ENCODE measurements at places on chromosomes 13 and 19.
A peak's percentile ranks its signal among the peaks of the same experiment; 100 is the strongest.

DNA sequence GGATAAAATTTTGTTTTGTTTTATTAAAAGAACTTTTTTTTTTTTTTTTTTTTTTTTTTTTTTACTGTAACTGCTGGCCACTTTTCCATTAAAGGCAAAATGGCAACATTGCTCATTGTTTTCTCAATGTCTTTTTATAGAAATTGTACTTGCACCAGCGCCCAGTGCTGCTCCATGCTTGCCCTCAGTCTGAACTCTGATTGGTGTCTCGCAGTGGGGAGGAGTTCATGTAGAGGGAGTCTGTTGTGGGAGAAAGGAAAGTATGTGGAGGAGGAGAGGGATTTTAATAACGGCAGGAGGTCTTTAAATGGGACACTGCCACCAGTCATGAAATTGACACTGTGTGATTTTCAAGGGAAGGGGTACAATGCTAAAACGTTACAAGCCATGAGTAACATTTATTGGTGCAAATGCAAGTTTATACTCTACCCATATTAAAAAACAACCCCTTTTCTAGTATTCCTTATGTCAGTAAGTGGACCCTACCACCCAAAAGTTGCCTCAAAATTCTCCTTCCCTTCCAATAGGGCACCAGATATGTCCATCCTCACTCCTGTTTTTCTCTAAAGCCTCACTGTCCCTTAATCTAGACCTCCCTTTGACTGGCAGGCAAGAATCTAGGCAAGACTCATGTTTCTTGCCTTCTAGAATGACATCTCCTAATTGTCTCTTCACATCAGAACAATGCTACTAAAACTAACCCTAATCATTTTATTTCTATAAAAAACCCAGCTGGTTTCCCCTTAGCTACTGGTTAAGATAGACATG is 3.2 kb downstream of the RASL11A start:
- DNase-seq, result no peak

GRCh38 chr13:38730332-38730731 is 43.5 kb downstream of the FREM2 start:
- DNase-seq, result no peak

DNA sequence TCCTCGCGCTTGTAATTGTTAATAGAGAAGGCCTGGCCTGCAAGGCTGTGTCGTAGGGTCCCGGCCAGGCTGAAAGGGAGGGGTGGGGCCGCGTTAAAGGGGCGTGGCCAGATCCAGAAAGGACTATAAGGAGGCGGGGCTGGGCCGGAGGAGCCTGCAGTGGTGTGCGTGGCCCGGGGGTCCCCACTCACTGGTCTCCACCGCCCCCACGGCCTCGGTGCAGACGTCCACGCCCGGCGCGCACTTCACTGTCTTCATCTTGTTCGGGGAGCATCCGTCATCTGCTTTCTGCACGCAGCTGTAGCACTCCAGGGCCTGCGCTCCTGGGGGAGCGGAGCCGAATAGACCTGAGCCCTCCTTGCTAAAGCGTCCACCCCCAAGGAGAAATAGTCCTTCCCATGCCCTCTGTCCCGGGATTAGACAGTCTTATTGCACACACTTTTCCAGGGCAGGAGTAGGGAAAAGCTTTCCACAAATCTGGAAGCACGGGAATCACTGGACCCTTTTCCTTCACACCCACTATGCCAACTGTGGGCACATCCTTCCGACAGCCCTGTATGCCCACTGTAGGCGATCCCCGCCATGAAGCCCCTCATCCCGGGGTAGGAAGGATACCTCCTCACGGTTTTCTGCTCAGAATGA is 1.2 kb downstream of the LYPD3 start:
- no peak for DNase-seq

DNA sequence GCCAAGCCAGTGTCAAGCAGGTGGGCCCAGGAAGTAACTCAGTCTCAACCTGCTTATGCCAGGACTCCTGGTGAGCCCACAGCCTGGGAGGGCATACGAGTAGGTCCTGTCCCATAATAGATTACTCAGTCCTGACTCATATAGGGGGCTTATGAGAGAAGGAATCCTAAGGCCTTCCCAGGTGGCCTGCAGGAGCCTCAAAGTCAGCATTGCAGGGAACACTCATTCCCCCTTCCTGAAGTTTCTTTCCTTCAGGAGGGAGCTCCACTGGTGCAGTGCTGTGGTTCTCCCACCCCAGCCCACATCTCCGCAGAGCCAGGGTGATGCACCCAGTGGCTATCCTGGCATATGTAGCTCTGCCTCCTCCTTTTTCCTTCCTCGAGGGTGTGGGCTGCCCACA is 137.3 kb downstream of the ZIC5 start:
- DNase-seq, result no peak

GRCh38 chr13:111280681-111281585 is 39.5 kb upstream of the TEX29 start:
- DNase-seq, result no peak

DNA sequence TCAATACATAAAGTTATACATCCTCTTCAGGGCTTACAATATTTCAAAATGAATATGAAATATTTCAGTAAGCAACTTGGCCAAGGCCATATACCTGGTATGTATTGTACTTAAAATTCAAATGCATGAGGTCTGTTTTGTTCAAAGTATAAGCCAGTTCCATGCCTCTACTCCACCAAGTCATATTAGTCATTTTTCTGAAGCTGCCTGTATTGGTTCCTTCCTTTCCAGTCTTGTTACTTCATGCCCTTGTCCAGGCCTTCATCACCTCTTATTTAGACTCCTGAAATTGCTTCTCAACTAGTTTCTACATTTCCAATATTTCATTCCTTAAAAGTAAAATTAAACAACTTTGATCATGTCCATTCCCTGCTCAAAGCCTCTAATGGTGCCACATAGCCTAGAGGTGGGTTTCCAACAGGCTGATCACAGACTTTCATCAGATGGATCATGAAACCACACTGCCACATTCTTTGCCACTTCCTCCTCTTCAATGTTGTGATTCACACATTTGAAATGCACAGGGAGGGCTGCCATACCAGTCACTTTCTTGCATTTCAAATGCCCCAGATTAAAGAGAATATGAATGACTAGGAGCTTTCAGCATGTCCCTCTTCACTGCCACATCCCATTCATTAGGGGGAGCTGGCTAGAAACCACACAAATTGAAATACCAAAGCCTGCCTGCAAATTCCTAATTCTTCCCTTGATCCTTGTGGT is 424.1 kb upstream of the DACH1 start:
- no peak for DNase-seq

DNA sequence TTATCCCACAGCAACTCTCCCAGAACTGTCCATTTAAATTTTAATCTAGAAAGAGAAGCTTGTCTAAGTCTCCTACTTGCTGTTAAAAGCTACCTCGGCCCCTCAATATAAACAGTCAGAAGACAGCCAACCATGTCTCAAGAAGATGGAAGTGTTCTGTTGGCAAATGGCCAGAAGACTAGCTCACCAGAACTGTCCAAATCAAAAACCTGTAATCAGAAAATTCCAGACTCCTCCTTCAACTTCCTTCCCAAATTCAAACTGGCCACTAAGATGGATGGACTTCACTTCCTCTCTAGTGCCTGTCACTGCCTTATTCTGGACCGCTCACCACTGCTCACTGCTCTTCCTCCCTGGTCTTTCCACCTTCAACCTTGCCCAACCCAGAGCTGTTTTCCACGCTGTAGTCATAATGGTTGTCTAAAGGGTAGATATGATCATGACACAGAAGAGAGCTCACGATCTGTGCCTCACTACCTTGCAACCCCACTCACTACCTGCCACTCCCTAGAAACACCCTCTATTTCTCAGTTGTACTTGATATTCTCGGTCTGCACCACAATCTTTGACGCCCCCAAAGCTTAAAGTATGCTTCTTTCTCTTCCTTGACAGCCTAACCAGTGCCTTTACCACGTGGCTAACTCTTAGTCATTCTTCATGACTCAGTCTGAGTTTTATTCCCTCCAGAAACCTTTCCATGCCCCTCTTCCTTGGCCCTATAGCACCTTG is 9.2 kb downstream of the FGF14 start:
- DNase-seq, result peak; percentile 35

DNA sequence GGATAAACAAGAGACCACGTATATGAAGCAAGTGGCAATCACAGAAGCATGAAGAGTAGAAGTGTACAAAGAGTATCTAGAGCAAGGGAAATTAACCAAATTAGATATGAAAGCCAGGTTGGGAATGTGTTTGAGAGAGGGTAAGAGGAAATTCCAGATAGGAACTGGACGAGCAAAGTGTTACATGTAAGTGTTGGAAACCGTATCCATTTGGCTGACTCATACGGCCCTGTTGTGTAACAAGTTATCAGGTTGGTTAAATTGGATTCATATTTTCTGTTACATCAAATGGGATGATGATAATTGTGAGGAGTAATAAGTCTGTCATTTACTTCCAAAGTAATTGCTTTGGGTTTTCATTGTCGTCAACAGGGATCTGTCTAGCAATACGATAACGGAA is 46.7 kb downstream of the RXFP2 start:
- no peak for DNase-seq

DNA sequence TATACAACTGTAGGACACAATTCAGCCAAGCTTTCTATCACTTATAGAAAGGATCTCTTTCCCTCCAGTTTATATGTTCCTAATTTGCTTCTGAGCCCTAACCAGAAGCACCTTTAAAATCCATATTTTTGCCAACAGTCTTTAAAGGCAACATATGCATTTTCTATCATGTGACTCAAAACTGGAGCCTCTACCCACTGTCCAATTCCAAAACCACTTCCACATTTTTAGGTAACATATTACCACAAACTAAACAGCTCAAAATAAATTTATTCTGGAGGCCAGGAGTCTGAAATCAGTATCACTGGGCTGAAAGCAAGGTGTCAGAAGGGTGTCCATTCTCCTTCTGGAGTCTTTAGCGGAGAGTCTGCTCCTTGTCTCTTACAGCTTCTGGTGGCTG is 15.9 kb upstream of the EFNB2 start:
- DNase-seq, result no peak

GRCh38 chr19:4098493-4098892 is 25.4 kb downstream of the MAP2K2 start:
- no peak for DNase-seq

DNA sequence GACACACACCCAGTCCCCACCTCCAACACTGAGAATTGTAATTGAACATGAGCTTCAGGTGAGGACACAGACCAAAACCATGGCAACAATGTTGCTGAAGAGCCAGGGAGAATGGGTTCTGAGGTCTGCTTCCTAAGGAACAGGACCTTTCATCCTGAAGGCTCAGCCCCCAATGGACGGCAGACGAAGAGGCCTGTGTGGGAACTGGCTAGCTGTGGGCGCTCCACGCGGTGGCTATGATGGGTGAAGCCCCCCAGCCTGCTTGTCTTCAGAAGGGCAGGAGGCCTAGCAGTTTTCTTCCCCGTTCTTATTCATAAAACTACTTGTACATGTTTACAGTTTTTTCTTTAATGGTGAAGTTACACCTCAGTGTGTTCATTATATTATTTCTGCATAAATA is 136.1 kb upstream of the SPACA7 start:
- no peak for DNase-seq

GRCh38 chr13:35720690-35721554 is 244.4 kb upstream of the MAB21L1 start:
- peak; percentile 51 for DNase-seq

- no peak for DNase-seq
These were observed 270.4 kb downstream of the ABCC4 start for GRCh38 chr13:95030821-95031343.

DNA sequence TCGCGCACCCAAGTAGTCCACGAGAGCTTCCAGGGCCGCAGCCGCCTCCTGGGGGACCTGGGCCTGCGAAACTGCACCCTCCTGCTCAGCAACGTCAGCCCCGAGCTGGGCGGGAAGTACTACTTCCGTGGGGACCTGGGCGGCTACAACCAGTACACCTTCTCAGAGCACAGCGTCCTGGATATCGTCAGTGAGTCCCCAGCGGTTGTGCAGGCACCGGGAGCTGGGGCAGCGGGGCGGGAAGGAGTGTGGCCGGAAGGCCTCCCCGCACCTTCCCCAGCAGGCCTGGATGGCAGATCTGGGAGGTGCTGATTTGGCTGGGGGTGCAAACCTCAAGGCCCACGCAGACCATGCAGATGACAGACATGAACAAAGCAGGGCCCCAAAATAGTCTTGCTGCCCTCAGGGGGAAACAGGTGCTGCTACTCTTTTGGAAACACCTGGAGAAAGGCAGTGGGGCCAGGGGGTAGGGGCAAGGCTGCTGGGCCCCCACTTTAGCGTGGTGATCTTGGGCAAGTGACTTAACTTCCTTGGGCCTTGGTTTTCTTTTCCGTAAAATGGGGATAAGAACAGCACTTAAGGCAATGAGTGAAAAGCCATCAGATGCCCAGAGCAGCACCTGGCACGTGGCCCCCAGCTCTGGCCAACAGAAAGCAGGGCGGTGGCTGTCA is 4.0 kb downstream of the MAG start:
- peak; percentile 55 for DNase-seq

DNA sequence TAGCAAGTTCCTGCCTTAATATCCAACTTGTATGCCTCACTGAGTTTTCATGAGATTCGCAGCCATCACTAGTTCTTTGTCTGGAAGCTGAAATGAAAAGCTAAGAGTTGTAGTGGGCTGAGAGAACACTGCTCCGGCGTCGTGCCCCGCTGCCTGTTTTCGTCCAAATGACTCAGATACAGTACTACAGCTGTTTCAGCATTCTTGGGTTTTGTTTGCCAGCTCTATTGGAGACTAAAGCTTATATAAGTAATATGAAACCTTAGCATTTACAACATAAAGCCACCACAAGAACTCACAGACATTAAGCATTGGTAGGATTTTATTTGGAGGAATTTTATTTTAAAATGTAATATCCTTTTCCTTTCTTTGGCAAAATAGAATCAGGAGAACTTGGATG is 299.7 kb downstream of the DLEU7 start:
- no peak for DNase-seq

GRCh38 chr13:37029617-37030016 is 29.0 kb downstream of the EXOSC8 start:
- DNase-seq, result no peak

DNA sequence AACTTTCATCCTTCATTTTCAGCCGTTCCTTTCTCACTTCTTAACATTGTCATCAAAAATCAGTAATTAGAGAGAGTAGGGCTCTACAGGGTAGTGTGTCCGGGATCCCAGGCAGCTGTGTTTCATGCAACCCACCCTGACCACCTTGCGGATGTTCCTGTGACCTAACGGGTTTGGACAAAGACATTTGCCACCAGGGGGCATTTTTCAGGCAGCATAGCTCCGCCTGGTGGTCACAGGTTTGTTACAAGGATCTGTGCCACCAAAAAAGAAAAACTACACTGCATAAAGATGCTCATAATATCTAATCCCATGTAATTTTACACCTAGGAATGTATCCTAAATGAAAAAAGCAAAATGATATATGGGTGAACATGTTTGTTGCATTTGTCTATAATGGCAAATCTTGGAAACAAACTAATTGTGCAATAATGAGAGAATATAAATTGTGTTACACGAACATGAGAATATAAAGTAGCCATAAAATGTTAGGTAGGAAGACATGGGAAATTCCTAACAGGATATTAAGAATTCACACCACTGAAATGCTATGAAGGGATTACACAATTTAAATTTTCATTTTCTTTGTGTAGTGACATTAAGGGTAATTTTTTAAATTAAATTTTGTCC is 123.0 kb downstream of the SLC7A1 start:
- peak; percentile 63 for DNase-seq
